ENCODE measurements at places on chromosomes 4 and X.

DNA sequence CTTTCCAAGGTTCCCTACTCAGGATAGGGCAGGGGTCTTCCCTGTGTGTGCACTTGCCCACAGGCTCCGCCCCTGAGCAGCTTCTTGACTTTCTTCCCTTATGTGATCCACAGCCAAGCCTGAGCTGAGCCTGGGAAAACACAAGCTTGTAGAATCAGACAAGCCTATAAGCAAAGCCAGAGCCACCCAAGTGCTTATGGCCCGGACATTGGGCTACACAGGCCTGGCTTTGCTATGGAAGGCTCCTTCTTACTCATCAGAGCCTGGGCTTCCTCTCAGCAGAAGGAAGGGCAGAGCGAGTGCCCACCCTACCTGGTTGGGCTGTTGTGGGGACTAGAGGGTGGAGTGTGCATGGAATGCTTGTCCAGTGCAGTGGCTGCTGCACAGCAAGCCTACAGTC is 1.3 kb upstream of the TNIP2 start:
- no peak for DNase-seq

- no peak for DNase-seq
These were observed 96.3 kb downstream of the IQCM start for GRCh38 chr4:149719357-149719756.

- peak; percentile 94 for DNase-seq
These were observed at the start of gene RBPJ for GRCh38 chr4:26320538-26321372. Gene RBPJ, plus strand, starts transcription at chr4:26321014. Its CDS starts 15 bp downstream, at chr4:26321029.

GRCh38 chrX:137707348-137707747 is 141.4 kb downstream of the ZIC3 start:
- no peak for DNase-seq

GRCh38 chrX:97367125-97367524 is 483.4 kb downstream of the RPA4 start:
- DNase-seq, result no peak

GRCh38 chr4:165516281-165516833 is 137.5 kb downstream of the CPE start:
- DNase-seq, result no peak

GRCh38 chrX:136168929-136169735 is 21.8 kb downstream of the FHL1 start:
- DNase-seq, result no peak

- no peak for DNase-seq
These were observed 583 bp downstream of the RASL11B start for GRCh38 chr4:52862639-52863161.

DNA sequence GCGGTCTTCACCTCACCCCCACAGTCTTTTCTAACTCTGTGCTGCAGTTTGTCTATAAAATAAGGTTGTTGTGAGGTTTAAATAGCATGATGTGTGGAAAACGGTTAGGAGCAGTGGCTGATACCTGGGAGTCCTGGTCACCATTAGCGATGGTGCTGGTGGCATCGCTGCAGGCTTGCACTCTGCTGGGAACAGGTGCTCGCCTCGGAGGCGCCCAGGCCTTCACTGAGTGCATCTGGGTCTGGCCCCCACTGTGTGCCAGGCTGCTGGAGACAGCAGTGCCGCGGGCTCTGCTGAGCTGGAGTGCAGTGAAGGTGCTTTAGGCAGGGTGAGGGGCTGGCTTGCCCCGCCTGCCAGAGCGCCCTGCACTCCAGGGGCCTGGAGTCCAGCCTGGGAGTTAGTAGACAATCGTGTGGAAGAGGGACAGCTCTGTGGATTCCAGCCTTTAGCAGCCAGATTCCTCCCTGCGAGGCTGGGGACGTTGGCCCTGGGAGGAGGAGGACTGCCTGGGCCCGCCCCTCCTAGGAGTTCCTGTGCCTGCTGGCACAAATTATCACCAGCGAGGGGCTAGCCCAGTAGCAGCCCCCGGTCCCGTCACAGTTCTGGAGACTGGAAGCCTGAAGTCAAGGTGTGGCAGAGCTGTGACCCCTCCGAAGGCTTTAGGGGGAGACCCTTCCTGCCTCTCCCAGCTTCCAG is 7.3 kb downstream of the RGS12 start:
- DNase-seq, result no peak

- DNase-seq, result no peak
These were observed 31.8 kb downstream of the PLAC1 start for GRCh38 chrX:134626434-134626833.

- DNase-seq, result no peak
These were observed 161.6 kb upstream of the FAT1 start for GRCh38 chr4:186885289-186885688.

- no peak for DNase-seq
These were observed 99.3 kb upstream of the PCDH18 start for GRCh38 chr4:137631605-137632004.

GRCh38 chr4:150973626-150974251 is 41.3 kb downstream of the LRBA start:
- no peak for DNase-seq

- DNase-seq, result no peak
These were observed 8.7 kb downstream of the SMIM10 start for GRCh38 chrX:134999469-134999868.

GRCh38 chrX:22516893-22517292 is 244.2 kb downstream of the CBLL2 start:
- DNase-seq, result no peak

DNA sequence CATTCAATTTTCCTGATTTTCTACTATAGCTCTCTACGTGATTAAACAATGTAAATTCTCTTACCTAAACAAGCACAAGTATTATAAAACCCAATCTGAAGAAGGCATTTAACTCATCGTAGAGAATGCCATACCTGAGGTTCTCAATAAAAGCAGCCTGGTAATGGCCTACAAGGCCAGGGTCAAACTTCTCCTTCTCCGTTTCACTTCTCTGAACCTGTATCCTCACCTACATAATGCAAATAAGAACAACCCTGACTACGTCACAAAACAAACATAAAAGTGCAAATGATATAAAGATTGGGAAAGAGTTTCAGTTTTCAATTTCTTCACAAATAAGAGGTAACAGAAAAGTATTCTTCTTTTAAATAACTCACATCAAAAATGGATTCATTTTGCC is 55.6 kb upstream of the STS start:
- DNase-seq, result no peak

DNA sequence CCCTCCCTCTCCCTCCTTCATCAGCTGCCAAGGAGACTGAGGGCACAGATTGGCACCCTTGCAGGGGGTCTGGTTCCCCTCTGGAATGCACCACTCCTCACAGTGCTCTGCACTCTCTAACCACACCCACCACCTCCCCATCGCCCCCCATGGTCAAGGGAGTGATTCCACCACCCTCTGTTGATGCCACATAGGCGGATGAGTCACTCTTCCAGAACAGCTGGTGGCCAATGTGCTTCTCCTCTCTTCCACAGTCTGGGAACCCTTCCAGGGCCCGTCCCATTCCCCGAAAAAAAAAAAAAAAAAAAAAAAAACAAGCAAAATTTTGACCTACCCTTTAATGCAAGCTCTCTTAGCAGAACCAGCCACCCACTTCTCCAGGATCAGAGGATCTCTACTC is 341.3 kb upstream of the KLF3 start:
- DNase-seq, result peak; percentile 53

- no peak for DNase-seq
These were observed 124.8 kb downstream of the ATG4A start for GRCh38 chrX:108216405-108216804.

GRCh38 chrX:7596822-7597221 is 246.1 kb upstream of the VCX start:
- no peak for DNase-seq

DNA sequence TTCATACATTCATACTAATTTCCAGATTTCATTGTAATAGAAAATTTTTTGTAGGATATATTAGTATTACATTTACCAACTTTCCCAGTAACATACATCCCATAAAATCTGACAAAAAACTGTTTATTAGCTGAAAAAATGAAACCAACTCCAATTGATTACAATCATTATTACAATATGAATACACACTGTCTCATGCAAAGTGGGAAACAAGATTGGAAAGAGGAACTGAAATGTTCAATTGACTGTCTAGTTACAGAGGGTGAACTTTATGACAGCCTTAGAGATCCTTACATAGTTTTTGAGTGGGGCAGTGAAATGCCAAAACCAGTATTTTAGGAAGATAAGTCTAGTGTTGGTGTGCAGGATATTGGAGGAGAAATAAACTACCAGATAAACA is 2.3 kb upstream of the AMBN start:
- no peak for DNase-seq

DNA sequence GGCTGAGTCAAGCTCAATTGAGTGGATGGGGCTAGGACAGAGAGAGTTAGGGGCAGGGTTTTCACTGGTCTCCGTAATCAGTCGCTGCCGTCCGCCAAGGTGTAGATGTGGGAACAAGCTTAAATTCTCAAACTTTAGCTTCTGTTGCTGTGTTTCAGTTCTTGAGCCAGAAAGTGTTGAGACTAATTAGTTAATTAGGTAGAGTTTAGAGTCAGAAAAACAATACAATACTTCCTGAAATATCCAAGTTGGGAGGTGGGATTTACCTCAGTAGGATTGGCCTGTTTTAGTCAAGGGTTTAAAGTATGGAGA is 1.1 kb upstream of the UBE2D3 start:
- DNase-seq, result no peak

DNA sequence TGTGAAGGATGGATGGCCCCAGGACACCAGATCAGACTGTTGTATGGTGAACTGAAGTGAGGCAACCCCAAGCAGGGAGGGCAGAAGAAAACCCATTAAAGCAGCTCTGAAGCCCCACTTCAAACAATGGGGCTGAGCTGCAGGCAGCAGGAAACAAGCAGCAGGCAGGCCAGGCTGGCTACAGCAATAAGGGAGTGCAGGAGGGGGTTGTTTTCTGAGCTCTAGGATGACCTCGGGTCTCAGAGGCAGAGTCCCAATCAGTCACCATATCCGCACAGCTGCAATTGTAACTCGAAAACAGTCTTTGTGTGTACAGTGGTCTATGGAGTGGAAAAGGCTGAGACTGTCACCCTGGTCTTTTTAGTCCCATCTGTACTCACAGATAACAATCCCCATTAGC is 90.4 kb downstream of the COL4A6 start:
- DNase-seq, result no peak

GRCh38 chrX:108362026-108362425 is 76.2 kb downstream of the COL4A6 start:
- DNase-seq, result no peak

DNA sequence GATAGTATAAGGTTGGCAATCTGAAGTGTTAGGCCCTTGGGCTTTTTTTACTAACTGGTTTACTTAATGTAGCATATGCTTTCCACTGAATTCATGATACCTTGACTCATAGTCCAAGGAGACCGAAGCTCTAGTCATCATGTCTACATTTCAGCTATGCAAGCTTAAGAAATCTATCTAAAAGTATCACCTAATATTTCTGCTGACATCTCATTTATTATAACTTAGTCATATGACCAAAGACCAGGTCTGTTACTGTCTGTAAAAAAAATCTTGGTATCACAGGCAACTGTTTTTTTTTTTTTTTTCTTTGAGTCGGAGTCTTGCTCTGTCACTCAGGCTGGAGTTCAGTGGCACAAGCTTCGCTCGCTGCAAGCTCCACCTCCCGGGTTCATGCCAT is 814.0 kb upstream of the NDST4 start:
- DNase-seq, result no peak

GRCh38 chr4:42048394-42048793 is 58.1 kb downstream of the SLC30A9 start:
- DNase-seq, result no peak

GRCh38 chr4:17103231-17103630 is 204.8 kb upstream of the LDB2 start:
- DNase-seq, result no peak

- no peak for DNase-seq
These were observed 6.9 kb downstream of the KLHL5 start for GRCh38 chr4:39068907-39069306.

GRCh38 chr4:7244331-7244665 is 52.0 kb downstream of the SORCS2 start:
- no peak for DNase-seq

DNA sequence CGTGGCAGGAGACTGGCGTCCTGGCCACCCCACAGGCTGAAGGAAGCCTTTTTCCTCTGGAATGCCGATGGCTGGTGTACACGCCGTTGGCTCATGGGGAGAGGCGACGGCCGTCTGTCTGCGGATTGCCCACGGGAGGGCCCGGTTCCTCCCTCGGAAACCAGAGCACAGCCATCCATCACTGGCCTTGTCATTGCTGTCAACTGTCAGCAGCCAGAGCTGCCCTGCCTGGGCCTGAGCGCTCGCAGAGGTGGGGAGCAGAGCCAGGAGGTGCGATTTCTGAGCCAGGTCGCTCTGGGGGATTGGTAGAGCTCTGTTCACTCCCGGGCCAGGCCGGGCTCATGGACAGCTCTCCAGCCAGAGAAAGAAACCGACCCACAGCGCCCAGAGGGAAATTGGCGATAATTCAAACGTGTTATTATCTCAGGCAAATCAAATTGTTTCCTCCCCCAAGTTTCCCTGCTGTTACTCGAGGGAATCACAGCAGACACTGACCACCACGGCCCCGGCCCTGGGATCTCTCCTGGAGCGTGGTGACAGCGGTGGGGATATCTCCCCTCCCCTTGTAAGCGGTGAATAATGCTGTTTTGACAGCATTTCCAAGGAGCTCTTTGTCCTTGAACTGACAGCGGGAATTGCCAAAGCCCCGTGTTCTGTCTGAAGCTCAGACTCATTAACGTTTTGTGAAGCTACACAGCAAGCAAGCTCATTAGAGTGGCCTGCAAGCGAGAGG is 220.9 kb upstream of the PSAPL1 start:
- peak; percentile 62 for DNase-seq

GRCh38 chr4:104752337-104752736 is 257.6 kb upstream of the CXXC4 start:
- no peak for DNase-seq

GRCh38 chr4:122297694-122298093 is 81.1 kb upstream of the ADAD1 start:
- no peak for DNase-seq

GRCh38 chrX:109959356-109959871 is 43.5 kb upstream of the TMEM164 start:
- DNase-seq, result no peak

DNA sequence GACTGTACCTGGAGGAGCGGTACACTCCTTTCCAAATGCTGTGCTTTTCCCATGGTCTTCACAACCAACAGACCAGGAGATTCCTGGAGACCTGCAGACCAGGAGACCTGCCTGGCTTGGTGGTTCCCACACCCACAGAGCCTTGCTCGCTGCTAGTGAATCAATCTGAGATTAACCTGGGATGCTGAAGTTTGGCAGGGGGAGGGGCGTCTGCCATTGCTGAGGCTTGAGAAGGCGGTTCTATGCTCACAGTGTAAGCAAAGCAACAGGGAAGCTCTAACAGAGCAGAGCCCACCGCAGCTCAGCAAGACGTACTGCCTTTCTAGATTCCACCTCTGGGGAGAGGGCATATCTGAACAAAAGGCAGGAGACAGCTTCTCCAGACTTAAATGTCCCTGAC is 34.5 kb upstream of the FAAH2 start:
- DNase-seq, result no peak

GRCh38 chr4:80208610-80209339 is 11.5 kb downstream of the PRDM8 start:
- DNase-seq, result no peak

DNA sequence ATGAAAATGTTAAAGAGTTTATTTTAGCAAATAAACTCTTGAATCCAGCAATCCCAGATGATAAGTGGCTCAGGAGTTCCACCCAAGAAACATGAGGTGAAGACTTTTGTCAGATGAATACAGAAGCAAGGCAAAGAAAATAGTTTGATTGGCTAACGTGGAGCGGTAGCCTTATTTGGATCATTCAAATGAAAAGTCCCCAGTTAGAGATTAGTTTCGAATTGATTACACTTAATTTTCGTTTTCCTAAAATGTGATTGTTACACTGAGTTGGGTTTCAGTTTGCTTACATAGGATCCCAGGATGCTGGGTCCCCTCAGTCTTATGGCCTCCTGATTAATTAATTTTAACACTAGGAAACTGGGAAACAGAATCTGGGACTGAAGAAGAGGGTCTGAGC is 76.4 kb upstream of the RPA4 start:
- no peak for DNase-seq

Measured in ovary (tissue), 10 donors.